Urinary bladder (tissue), 4 donors: ENCODE measurements at places on chromosomes 13 and 19.

DNA sequence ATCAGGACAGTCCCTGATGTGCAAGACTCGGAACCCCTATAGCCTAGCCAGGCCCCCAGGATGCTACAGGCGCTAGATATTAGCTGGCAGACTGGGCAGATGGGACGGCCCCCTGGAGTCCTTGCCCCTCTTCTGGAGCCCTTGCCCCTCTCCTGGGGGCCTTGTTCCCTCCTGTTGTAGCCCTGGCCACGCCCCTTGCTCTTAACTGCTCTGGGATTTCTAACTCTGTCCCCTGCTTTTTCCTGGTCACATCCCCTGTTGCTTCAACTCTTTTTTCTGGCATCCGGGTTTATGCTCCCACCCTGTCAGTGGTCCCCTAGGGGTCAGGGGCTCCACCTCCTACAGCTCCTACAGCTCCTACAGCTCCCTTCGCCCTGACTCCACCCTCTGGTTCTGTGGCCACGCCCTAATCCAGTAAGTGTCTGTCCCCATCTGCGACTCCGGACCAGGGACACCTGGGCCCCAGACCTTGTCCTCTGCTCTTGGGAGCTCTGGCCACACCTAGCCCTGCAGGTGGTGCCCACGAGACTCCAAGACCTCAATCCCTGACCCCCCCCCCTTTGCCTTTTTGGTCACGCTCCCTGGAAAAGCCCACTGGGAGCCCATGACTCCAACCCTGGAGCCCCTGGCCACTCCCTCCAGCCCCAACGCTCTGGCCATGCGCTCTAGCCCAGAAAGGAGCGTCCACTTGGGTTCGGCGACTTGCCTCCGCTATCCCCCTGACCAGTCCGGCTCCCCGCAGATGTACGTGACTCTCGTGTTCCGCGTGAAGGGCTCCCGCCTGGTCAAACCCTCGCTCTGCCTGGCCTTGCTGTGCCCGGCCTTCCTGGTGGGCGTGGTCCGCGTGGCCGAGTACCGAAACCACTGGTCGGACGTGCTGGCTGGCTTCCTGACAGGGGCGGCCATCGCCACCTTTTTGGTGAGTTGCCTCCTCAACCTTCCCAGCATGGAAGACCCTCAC is 6.8 kb downstream of the PLPPR2 start:
- no peak for DNase-seq

DNA sequence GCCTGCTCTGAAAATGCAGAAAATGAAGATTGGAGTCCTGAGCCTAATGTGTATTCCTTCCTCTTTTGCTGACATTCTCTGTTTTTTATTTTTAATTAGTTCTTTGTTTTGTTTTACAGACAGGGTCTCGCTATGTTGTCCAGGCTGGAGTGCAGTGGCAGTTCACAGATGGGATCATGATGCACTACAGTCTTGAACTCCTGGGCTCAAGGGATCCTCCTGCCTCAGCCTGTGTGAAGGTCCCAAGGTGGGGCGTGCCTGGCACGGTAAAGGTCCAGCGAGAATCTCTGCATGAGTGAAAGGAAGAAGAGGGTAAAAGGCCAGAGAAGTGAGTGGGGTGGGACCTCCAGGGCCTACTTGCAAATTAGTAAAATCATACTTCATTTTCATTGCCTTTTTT is 34.3 kb upstream of the DGKH start:
- no peak for DNase-seq

- DNase-seq, result no peak
These were observed 108.9 kb downstream of the PCCA start for GRCh38 chr13:100197591-100198365.

DNA sequence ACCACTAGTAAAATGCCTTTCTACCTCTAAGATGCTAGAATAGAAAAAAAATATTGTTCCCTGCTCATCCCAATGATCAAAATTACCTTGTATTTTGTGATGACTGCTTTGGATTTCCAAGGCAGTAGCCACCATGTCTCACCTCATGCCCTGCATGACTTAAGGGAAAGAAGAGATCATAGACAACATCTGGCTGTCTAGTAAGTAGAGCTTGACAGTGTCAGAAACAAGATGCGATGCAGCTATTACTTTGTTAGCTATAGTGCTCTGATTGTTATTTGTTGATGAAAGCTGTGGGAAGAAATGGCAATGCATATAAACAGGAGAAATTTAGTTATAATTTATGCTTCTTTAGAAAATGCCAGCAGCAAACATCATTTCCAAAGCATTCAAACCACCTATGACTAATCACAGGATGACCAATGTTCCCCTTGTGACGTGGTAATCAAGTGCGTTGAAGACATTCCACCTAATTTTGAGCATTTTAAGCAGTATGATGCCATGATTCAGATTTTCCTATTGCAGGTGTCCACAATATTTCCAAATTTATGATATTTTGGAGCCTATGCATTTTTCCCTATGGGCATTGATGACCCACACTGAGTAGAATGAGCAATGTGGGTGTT is 308.3 kb downstream of the KCNRG start:
- DNase-seq, result no peak

DNA sequence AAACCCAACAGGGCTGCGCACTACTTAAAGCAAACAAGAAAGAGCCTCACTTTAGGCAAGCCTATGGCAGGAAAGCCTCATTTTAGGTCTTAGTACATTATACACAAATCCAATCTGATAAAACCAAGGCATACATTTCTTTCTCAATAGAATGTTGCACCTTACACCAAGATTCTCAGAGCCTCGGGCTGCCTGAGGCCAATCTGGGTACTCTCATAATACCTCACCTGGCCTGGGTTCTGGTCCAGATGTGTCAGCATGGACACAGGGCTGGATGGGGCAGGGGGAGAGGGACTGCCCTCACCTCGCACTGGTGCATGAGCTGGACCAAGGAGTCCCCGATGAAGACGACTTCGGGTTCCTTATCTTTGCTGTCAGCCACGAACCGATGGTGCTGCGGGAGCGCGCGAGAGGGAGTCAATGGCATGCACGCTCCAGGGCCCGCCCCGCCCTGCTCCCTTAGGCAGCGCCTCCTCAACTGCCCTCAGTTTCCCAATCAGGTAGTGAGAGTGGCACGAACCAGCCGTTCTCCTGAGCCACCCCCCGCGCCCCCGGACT is at the start of gene PRR19:
PRR19 (plus strand) TSS at position 487 of the 558 bp plus-strand sequence. CDS start 7,453 bp downstream, outside the sequence.
- DNase-seq, result no peak
